AG09309 (cell line): ENCODE measurements at places on chromosomes 7 and 10.
A peak's percentile ranks its signal among the peaks of the same experiment; 100 is the strongest.

DNA sequence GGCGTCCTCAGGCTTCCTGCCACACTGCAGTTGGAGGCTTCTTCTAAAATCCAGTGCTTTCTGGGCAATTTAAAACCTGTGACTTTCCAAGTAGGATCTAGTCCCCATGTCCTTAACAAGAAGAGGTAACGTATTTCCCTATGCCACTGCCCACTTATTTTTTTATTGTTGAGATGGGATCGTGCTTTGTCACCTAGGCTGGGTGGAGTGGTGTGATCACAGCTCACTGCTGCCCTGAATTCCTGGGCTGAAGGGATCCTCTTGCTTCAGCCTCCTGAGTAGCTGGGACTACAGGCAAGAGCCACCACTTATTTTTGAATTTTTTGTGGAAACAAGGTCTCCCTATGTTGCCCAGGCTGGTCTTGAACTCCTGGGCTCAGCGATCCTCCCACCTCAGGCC is 63.4 kb downstream of the DAGLB start:
- no peak for DNase-seq

DNA sequence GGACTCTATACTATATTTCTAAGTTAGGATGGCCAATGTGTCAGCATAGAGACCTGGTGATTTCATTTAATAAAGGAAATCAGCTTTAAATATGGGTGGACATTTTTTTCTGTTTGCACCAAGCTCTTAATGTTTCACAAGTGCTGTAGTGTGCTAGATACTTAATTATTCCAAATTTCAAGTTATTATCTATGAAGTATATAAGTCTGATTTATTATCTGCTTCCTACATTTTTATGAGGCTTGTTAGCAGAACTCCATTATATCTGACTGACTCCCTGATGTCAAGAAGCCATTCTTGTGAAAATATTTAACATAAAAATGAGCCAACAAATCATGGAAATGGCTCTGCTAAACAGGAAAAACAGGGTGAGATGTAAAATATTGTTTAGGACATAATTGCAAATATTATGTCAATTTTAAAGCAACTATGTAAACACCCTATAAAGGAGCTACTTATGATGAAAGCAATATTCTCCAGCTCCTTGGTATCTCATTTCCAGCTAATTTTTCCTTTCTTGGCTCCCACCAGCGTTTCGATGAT is 1415.2 kb downstream of the GATA3 start:
- DNase-seq = no peak

GRCh38 chr10:14601872-14602725 is 172.6 kb downstream of the FAM107B start:
- no peak for DNase-seq

GRCh38 chr7:22183522-22184280 is 173.3 kb downstream of the RAPGEF5 start:
- no peak for DNase-seq

DNA sequence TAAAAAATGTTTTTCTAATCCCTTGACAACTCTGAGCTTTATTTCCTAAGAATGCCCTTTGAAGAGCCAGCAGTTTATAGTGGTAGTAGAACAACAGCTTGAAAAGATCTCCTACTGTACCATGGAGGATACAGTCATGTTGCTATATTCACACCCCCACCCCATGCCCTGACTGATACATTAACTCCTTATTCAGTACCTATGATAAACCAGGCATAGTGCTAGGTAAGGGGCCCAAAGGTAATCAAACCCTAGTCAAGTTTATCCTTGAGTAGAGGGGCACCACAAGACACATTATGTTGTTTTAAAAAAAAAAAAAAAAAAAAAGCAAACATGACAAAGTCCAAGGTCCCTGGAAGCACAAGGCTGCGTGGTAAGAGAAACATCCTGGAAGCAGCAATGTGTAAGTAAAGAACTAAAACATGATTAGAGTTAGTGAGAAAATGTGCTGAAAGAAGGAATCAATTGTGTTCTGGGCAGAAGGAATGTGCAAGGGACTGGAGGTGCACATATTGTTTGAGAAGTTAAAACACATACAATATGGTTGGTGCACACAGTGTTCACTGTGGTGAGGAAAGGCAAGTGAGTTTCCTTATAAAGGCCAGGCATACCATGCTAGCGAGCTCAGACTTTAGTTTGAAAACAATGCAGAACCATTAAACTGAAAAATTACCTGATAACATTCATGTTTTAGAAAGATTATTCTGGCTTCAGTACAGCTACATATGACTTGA is 51.2 kb downstream of the PDE1C start:
- DNase-seq = no peak

GRCh38 chr7:47482013-47482875 is 99.7 kb downstream of the TNS3 start:
- DNase-seq = peak; percentile 74

- DNase-seq = no peak
Observed at GRCh38 chr7:42070068-42070467, 166.9 kb downstream of the GLI3 start.

GRCh38 chr7:129561677-129562359 is 49.7 kb upstream of the NRF1 start:
- DNase-seq = no peak

GRCh38 chr7:134891696-134892678 is 94.3 kb upstream of the AGBL3 start:
- DNase-seq = no peak

DNA sequence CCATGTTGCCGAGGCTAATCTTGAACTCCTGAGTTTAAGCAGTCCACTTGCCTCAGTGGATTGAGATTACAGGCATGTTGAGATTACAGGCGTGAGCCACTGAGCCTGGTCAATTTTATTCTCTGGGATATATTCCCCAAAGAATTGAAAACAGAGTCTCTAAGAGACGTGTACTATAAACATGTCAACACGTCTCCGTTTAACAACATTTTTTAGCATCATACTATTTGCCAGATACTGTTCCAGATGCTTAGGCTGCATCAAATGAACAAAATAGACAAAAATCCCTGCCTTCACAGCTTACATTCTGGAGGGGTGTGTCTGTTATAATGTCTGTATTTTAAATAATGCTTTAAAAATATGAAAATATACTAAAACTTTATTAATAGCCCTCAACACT is 54.1 kb upstream of the PRKG1 start:
- no peak for DNase-seq

DNA sequence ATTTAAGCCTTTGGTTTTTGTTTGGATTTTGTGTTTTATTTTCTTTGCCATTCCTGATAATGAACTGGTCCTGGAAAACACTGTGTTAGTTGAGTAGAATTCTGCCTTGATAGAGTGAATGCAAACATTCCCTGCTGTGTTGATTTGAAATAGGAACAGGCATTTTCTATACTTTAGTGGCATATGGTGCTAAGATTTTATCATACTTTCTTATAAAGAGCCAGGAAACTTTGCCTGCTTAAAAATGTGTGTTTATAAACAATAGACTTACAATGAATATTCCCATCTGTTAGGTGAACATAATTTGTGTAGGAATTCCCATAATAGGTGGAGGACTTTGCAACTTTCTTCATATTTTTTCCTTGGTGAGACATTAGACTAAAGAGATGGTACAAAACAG is 333.3 kb downstream of the SDK1 start:
- no peak for DNase-seq

- DNase-seq = no peak
Observed at GRCh38 chr7:132756484-132756990, 180.3 kb upstream of the PLXNA4 start.

- DNase-seq = no peak
Observed at GRCh38 chr7:130667593-130668257, 823 bp downstream of the COPG2 start.

GRCh38 chr10:73824146-73824725 is 12.8 kb upstream of the NDST2 start:
- DNase-seq = no peak

DNA sequence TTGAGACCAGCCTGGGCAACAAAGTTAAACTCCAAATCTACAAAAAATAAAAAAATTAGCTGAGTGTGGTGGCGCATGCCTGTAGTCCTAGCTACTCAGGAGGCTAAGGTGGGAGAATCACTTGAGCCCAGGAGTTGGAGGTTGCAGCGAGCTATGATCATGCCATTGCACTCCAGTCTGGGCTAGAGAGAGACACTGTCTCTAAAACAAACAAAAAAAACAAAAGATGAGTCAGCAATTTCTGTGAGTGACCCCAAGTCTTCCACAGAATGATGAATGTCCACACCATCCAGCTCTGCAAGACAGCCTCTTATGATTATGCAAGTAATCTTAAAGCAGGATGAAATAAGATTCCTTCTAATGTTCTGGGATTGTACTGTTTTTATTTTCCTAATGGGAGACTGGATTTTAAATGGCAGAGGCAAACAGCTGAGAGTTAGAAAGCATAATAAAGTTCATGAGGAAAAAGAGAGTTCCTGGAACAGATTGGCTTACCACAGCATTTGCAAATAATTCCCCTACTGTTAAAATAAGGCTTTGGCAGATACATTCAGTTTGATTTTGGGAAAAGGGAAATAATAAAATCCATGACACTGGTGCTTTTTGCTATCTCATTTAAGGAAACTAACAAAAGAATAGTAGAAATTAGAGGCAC is 18.9 kb upstream of the PRKAR2B start:
- DNase-seq = no peak

DNA sequence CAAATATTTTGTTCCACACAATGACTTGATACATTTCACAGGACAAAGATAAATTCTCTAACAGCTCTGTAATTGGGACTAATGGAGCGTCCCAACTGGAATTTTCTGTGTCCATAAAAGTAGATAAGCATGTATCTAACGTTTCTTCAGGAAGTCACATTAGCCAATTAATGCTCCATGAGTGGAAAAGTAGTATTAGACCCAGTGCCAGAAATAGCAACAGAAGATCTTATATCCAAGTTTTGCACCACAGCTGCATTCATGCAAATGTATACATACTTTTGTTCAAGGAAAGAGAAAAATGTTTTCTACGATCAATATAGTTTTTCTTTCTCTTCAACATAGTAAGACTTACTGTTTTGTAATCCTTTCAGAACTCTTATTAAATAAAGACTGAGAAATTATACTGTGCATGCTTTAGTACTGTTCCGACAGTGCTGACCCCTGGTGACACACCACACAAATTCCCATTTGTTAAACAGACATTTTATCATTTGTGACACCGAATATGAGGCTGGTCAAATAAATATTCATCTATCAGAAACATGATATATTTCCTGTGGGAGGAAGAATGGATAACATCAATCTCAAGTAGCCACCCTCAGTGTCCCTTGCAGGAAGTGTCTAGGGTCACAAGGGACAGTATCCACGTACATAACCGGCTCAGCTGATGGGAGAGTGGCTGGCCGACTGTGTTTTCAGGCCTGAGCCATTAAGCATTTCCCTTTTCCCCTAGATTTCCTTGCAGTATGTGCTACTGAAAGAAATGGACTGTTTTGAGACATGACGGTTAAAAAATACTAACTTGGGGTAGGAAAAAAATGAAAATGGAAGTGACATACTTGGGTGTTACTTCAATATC is 102.1 kb upstream of the RSU1 start:
- no peak for DNase-seq

GRCh38 chr7:8271960-8272359 is 10.0 kb upstream of the ICA1 start:
- no peak for DNase-seq

GRCh38 chr10:4806534-4806933 is 19.5 kb upstream of the AKR1E2 start:
- DNase-seq = no peak

GRCh38 chr10:97163781-97164501 is 21.8 kb downstream of the SLIT1 start:
- no peak for DNase-seq
